ENCODE measurements at places on chromosomes 7 and 10.

DNA sequence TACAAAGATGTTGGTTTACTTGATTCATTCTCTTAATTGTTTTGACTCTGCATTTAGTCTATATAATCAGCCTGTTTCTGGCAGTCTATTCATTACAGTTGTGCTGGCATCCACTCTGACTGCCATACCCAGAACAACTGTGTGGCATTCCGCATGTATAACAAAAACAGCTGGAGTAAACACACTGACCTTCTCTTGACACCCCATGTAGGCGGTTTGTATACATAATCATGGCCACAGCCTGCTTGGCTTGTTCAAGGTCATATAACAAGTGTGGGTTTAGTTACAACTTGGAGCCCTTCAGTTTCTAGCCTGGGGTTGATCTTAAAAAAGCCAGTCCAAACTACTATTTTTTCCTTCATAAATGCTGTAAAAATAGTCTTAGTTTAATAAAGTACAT lies 70.9 kb downstream of the MBL2 start:
- no peak for DNase-seq

DNA sequence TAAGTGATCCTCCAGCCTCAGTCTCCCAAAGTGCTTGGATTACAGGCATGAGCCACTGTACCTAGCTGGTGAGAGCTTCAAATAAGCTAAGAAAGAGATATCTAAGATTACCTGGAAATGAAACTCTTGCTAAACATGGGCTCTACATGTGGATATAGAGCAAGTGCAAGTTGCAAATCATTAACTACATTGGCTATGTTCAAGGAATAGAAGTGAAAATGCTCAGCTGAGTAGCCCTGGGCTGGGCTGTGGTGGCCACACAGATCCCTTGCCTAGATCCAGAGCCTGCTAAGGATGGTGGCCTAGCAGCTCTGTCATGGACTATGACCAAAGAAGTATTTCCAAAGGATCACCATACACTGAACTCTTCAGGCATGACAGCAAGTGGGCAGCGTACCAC lies 209.3 kb downstream of the PLXNA4 start:
- DNase-seq: no peak

DNA sequence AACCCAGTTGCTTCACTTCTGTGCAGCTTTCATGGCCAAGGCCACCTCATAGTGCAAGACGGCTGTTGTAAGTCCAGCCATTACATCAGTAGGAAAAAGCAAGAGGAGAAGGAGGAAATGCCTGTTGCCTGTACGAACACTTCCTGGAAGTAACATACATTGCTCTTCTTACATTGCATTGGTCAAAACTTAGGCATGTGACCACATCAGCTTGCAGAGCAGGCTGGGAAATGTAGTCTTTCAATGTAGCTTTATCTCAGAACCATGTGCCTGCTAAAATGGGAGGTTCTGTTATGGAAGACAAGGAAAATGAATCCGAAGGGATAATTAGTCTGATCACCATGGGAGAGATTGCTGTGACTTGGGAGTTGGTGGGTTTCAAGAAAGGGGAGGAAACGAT lies 4.3 kb downstream of the SLC29A3 start:
- peak; percentile 79 for DNase-seq

DNA sequence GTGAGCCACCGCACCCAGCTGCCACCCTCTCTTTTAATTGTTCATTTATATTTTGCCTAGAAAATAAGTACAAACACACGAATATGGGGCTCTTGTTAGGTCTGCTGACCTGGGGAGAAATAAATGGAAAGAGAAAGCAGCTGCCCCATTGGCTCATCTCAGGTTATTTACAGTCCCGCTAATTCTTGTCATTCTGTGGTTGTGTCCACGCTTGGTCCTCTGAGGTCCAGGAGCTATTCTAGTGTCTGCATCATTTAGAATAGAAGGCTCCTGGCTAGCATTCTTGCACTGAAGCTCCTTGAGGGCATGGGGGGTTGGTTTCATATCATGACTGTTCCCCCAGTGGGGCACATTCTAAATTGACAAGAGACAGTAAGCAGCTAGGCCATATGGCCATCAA lies 128.5 kb downstream of the TACC2 start:
- no peak for DNase-seq

DNA sequence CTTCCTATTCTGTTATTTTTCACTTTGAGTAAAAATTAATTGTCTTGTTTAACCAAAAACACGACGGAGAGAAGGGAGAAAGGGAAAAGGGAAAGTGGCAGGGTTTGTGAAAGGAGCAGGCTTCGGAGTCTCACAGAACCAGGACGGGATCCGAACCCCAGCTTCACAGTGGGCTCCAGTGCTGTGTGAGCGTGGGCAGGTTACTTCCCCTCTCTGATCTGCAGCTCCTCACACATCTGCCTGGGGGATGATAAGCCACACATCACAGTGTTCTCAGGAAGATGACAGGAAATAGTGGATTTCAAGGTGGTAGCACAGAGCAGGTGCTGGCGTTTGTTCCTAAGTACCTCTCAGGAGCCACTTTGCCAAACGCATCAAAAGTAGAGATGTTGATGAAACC lies 94.2 kb upstream of the GPR26 start:
- no peak for DNase-seq

DNA sequence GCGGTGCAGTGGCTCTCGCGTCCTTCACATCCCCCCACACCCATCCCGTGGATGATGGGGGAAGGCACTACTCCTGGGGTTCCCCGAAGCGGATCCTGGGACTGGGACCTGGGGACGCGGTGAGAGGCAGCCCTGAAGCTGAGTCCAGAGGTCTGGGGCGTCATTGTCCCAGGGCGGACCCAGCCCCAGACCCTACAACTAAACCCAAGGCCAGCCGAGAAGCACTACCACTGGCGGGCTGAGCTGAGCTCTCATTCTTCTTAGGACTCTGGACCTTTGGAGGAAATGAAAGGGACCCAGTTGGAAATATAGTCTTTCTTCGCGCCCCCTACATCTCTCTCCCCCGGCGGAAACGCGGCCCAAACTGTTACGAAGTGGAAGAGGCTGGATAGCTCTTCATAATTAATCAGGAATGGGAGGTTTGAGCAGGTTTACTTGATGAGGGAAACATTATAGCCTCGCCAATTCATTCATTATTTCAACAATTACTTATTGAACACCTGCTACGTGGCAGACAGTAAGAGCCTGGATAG lies 389 bp upstream of the FBXL15 start:
- DNase-seq: no peak

GRCh38 chr10:126059076-126059826 lies 162.9 kb downstream of the FANK1 start:
- DNase-seq: peak; percentile 48

GRCh38 chr7:130141884-130142653 lies 63.1 kb downstream of the TMEM209 start:
- no peak for DNase-seq

DNA sequence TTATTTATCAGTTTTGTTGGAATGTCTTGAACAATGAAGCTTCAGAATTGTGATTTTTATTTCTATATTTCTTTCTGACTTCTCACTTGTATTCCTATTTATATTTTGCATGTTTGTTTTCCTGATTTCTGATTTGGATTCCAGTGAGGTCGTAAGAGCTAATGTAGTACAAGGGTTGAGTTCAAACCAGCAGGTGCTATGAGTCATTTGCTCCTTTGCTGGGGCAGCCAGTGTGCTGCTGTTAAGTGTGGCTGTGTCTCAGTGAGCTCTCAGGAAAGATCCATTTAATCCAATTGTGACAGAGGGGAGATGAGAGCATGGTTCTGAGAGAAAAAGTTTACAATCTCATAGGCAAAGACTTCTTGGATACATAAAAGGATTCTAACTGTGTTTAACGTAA lies 48.6 kb downstream of the MCU start:
- no peak for DNase-seq

- DNase-seq: no peak
These were observed 28.6 kb upstream of the TNPO3 start for GRCh38 chr7:129083525-129083924.

DNA sequence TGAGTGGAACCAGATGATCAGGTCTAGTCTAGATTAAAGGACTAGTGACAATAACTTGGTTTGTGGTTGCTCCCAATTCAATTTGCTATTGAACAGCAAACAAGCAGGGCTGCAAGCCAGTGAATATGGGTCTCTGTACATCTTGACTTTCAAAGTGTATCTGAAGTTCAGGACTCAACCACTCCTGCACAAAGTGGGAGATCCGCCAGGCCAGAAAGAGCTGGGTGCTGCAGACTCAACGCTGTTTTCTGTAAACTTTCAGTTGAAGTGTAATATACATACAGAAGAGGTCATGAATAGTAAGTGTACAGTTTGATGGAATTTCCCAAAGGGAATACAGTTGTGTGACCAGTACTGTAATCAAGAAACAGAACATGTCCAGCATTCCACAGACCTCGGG lies 416.6 kb downstream of the RPS24 start:
- no peak for DNase-seq

DNA sequence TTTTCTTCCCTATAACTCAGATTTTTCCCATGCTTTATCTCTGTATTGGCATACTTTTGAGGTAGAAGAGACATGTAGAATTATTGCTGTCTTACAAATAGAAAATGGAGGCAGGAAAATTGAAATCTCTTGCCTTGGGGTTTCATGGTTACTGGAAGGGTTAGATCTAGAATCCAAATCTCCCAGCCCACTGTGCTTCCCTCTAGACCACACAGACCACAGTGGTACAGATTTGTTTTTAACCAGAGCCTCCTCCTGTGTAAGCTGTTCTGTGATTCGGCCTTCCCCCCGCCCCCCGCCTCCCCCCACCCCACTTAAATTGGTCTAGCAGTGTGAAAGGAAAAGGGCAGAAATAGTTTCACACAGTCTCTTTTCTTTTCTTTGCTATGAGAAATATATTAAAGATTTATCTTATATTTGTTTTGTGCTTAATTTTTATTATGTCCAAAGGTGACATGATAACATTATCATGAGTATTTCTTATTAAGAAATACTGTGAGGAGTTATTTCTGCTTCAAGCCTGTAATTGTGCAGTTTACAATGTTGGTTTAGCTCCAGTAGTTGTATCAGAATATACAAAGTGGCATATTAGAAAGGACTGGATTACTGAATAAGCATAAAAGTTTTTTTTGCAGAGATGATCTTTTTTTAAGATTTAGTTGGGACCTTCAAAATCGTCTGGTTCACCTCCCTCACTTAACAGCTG lies 368.8 kb upstream of the BMPER start:
- no peak for DNase-seq

DNA sequence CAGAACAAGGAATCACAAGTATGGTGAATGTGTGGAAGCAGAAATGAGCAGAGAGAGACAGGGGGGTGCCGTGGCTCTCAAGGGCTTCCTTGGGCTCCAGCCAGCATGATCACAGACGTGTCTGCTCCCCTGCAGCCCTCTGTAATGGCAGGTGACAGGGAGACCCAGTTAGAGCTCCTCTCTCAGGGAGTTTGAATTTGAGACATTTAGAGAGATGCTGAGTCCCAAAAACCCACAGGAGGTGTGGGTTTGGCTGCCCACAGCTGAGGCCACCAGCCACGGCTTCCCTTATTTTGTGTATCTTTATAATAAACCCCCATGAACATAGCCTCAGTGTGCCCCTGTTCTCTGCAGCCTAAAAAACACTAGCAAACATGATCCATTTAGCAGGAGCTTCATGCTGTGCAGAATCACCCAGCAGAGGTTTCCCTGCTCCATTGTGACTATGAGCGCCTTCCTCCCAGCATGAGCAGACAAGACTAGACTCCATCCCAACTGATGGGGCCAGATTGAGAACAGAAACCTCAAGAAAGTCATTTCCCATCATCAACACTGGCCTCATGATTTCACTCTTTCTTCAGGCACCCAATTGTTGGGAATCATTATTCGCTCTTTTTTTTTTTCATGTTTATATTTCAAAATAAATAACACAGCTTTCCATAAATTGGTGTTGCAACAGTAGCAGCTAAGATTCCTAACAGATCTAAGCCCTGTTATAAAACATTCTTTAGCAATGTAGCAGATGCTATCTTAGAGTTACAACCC lies 13.4 kb downstream of the NOD1 start:
- DNase-seq: peak; percentile 20

DNA sequence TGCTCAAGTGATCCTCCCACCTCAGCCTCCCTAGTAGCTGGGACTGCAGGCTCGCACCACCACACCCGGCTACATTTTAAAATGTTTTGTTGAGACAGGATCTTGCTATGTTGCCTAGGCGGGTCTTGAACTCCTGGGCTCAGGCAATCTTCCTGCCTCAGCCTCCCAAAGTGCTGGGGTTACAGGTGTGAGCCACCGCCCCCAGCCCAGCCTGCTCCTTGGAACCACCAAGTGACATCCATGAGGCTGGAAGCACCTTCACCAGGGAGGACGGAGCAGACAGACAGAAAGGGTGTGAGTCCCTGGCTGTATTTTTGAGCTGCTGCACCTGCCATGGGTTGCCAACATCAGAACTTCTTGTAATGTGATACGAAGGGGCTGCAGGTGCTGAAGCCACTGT lies 62.3 kb upstream of the UBE3C start:
- no peak for DNase-seq

GRCh38 chr7:157684909-157685429 lies 348.2 kb downstream of the DNAJB6 start:
- DNase-seq: no peak

DNA sequence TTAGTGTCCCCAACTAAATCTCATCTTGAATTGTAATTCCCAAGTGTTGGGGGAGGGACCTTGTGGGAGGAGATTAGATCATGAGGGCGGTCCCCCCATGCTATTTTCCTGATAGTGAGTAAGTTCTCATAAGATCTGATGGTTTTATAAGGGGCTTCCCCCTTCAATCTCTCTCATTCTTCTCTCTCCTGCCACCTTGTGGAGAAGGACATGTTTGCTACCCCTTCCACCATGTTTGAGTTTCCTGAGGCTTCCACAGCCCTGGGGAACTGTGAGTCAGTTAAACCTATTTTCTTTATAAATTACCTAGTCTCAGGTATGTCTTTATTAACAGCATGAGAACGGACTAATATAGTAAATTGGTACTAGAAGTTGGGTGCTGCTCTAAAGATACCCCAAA lies 365.6 kb downstream of the ANKRD7 start:
- peak; percentile 15 for DNase-seq

GRCh38 chr10:85767891-85768290 lies 598.7 kb downstream of the GRID1 start:
- no peak for DNase-seq

DNA sequence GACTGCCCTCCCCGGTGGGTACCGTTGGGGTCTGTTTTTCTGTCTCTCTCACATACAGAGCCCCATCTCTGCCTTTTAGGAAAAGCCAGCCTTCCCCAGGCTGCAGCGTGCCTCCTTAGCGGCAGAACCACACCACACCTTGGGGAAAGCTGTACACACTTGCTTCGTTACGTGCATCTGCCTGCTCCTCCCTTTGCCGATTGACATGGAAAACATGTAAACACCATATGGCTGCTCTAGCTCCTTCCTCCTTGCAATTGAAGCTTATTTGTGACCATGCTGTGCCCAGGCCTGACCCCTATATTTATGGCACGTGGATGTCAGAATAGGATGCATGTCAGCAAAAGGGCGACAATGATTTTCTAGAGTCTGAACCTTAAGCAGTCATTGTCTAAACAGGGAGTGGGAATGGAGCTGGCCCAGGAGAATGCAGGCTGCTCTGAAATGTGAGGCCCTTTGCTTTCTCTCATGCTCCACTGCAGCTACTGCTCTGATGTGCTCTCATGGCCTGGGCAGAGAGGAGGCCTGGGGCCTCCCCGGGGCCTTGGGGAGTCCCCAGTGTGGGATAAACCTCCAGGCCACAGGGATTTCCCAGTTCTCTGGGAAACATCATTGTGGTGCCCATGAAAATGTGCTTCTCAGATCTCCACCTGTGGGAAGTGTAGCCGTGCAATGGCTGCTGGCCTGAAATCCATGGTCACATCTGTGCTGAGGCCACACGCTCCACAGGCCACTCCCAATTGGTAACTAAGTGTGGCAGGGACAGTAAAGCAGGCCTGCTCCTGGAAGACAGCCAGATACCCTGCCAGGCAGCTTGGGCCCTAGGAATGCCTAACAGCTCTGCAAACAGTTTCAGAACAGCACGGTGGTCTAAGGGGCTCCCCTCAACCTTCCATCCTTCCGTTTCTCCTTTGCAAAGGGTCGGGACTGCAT lies 18.6 kb downstream of the PDE6C start:
- no peak for DNase-seq
